Activated T-cell treated with anti-CD3 and anti-CD28 coated beads for 48 hours (primary cell): ENCODE measurements at places on chromosomes 1 and 21.

DNA sequence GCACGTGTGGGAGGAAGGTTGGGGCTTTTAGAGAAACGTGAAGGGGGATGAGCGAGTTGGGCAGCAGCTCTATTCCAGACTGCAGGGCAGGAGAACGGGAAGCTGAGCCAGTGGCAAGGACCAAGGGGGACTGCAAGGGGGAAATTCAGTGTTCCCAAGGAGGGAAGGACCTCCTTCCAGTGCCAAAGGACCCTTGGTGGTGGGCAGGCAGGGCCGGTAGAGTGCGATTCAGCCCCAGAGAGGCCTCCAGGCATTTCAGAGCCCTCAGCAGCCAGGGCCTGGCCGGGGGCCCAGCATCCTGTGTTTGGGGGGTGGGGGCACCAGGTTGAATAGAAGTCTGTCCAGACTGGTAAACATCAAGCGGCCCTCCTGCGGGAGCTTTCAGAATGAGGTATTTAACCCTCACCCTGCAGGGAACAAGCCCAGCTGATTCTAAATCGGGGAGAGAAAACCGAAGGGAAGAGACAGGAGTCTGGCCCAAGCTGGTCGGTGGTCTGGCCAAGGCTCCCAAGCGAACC is 2.3 kb downstream of the COL9A2 start:
- DNase-seq = no peak

GRCh38 chr1:235556807-235557206 is 52.6 kb upstream of the B3GALNT2 start:
- DNase-seq = no peak

GRCh38 chr21:40819071-40819900 is 27.7 kb downstream of the DSCAM start:
- no peak for DNase-seq

DNA sequence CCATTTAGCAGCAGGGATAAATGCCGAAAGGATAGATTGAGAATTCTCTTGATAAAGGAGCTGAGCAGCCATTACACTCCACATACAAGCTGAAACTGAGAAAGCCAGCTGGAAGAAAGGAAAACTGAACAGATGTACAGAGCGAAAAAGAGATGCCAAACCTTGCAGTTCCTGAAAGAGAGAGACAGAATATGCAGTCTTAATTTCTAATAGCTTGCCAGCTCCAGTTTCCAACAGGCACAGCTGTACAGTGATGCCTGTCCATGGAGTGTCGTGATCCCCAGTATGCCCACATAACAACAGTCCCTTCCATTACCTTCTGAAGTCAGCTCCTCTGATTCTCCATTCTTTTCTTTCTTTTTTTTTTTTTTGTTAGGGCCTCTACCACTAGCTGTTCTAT is 22.7 kb downstream of the ABL2 start:
- DNase-seq = no peak

DNA sequence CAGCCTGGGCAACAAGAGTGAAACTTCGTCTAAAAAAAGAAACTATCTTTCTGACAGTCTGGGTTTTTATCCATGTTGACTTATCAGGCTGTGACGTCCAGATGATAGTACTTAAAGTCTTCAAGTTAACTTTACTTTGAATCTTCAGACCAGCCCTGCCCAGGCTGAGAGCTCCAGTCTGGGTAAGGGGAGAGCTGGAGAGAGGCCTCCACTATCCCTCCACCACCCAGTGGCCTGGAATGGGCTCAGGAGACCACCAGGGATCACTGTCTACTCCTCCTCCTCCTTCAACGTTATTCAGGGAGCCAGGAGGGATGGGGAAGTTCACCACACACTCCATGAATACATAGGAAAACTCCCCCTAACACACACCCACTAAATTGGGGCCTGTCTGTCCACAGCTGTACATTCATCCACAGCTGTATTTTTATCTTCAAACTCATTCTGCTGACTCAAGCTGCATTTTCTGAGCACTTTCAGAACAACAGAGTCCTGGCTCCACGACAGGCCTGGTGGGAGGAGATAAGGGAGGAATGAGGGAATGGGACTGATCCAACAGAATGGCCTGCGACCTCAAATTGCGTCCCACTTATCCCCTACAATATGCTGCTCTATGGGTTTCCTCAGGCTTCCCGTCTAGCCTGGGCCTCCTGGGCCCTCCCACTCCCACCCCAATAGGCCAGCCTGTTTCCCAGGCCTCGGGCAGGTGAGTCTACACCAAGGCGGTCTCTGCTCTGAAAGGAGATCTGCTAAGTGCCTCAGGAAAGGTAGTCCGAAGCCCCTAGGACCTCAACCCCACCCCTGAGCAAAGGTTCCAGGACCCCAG is 1.8 kb downstream of the SLC45A3 start:
- DNase-seq = no peak
